ENCODE measurements at places on chromosomes 2 and 18.

GRCh38 chr2:136239079-136239685 is 121.2 kb upstream of the CXCR4 start:
- DNase-seq: no peak

DNA sequence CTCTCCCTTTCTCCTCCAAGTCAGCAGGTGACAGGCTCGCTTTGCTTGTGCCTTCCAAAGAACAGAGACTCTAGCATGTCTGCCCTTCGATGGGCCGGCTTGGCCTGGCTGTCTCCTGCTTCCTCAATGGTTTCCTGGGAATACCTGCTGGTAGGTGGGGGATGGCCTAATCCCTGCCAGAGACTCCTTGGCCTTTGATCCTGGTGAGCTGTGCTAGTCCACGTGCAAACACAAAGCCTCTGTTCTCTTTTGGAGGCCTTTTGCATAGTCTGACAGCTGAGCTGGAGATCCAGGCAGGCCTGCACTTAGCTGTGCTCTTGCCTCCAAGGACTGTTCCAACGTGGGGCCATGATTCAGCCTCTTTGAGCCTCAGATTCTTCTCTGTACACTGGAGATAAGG is 67.6 kb downstream of the ARL4C start:
- DNase-seq: no peak

DNA sequence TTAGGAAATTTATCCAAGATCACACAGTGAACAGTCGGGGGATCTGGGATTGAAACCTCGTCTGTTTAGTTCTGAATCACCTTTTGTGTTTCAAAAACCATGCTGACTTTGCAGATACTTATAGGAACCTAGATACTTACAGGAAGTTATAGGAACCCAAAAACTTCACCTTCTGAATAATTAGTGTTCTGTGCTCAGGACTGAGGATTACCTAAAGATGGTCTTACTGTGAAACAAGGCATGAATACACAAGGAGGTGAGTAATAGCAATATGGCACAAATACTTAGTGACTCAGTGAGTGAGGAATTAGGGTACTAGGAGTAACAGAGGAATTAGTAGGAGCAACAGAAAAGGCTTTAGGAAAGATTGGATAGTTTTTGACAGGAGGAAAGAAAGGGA is 145.5 kb downstream of the LRATD1 start:
- DNase-seq: no peak

DNA sequence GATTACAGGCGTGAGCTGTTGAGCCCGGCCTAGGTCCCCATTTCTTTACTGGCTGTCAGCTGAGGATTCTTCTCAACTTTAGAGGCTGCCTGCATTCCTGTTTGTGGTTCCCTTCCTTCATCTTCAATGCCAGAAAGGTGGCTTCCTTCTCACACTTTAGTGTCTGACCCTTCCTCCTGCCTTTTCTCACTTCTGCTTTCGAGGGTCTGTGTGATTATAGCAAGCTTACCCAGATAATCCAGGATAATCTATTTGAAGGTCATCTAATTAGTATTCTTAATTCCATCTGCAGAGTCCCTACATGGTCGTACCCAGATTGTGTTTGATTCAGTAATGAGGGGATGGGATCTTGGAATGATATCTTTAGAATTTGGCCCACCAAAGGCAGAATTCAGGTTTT is 157.4 kb downstream of the TANC1 start:
- no peak for DNase-seq

GRCh38 chr2:112807233-112807807 is 23.0 kb upstream of the IL1A start:
- DNase-seq: no peak

DNA sequence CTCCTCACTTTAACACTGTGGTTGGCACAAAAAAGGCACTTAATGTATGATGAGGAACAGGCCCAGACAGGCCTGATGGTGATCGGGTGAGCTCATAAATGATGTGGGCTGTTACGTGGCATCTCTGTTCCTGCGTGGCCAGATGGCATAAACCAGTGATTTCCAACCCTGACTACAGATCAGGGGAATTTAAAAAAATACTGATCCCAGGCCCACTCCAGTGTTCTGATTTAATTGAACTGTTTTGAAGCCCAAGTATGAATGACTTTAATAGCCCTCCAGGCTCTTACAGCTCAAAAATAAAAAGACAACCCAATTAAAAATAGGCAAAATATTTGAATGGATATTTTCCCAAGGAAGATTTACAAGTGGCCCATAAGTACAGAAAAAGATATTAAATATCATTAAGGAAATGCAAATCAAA is 48.2 kb downstream of the LIPG start:
- no peak for DNase-seq

GRCh38 chr2:207073412-207073800 is 92.3 kb downstream of the KLF7 start:
- no peak for DNase-seq

GRCh38 chr18:54812885-54813284 is 15.4 kb upstream of the RAB27B start:
- no peak for DNase-seq

DNA sequence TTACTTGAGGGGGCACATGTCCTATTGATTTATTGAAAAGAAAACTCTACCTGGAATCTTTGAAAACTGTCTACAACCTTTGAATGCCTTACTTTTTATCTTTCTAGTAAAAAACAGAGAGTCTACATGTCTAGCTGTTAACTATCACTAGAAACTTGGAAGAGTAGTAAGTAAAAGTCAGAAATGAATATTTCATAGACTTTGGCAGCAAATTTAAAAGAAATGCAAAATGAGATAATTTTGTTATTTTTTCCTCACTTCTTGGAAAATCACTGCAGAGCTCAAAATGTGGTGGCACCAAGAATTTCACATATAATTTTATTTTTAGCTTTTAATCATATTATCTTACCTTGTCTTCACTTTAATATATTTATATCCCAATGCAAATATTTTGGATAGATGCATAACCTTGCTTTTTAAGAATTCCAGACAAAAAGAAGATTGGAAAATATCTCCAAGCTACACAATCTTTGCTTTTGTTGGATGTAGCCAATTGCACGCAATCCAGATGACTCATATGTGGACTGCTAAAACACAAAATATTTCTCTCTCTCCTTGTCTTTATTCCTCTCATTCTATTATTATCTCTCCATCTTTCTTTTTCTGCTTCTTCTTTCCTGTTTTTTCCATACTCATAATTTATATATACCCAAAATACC is 92.2 kb upstream of the DSEL start:
- DNase-seq: no peak

- DNase-seq: no peak
Observed at GRCh38 chr2:172993139-172993538, 82.5 kb upstream of the MAP3K20 start.

DNA sequence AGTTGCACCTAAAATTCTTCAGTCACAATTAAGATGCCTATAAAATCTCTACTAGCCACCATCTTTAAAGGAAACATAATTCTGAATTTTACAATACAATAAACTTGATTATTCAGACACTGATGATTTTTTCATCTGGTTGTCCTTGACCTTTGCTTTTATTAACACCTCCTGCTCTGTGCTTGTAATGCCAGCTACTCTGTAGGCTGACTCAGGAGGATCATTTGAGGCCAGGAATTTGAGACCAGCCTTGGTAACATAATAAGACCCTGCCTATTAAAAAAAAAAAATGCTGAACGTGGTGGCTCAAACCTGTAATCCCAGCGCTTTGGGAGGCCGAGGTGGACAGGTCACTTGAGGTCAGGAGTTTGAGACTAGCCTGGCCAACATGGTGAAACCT is 38.3 kb downstream of the HAT1 start:
- DNase-seq: no peak

DNA sequence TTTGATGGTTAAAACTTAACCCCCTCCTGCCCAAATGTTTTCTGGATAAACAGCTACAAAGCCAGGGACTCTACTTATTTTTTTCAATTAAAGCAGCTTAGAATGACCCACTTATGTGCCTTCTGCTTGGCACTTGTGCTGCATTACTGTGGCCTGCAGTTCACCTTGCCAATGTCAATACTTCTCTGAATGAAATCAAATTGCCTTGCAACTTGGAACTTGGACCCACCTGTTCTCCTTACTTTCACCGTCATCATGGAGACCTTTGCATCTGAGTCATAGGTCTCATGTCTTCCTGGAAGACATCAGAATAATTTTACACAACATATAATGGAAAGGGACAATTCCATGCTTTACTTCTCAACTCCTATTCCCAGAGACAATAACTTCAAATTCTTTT is 92.1 kb upstream of the FHL2 start:
- DNase-seq: no peak

Data from stimulated activated CD4-positive, alpha-beta T cell treated with anti-CD3 and anti-CD28 coated beads, Interleukin-1b, Interleukin-23, amount 100 ng/mL, for 1 hour (primary cell).